Adrenal gland (tissue), 19 donors: ENCODE measurements at places on chromosomes 4 and X. TPM values are rescaled to one million over a fixed set of nuclear protein-coding genes. Genes with fewer than 3 reads are reported as not detected.
A peak's percentile ranks its signal among the peaks of the same experiment; 100 is the strongest.

GRCh38 chrX:16946971-16947562, 609 bp downstream of the REPS2 start:
- DNase-seq = peak; percentile 31

GRCh38 chr4:14247767-14248166, 620.2 kb upstream of the BOD1L1 start:
- DNase-seq = no peak

The CENPU gene
- total RNA-seq = 0.97 TPM

- DNase-seq = no peak
Measured at GRCh38 chr4:110629780-110630687, 7.2 kb upstream of the PITX2 start.

DNA sequence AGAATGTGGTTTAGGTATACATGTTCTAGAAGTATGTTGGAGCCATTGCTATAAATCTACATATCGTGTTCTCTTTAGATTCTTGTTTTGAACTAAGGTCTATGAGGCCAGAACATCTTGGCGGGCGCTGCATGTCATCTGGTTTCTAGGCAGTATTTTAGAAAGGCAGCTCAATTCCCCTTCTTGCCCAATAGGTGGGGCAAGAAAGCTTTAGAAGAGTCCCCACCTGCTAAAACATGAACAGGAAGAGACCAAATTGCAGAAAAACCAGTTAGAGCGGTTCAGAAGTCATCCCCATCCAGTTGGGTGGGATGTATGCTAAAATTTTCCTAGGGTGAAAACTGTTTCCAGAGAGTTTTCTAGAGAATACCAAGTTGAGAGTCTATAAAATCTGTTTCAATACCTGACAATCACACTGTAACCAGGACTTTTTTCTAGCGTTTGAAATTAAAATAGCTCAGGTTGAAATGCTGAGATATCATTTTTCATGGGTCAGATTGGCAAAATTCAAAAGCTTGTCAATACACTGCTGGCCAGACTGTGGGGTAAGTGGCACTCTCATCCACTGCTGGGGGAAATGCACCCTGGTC, 17.5 kb upstream of the SH3KBP1 start:
- DNase-seq = peak; percentile 27

The NXF2B gene
- 0.06 TPM for total RNA-seq

DNA sequence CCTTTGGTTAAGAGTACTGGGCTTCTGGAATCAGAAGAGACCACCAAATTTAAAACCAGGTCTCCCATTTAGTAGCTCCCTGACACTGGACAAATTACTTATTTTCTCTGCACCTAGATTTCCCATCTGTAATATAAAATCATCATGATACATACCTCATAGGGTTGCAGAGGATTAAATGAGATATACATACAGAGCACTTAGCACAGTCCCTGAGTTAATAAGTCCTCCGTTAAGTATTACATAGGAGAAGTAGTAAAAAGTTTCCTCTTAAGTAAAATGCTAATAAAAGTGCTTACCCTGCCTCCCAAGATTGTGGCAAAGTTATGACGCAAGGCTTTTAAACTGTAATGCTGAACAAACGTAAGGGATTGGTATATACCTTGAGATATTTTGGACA, 539 bp upstream of the CHIC1 start:
- no peak for DNase-seq

- DNase-seq = no peak
Measured at GRCh38 chr4:37008199-37008598, 236.3 kb upstream of the NWD2 start.
